ENCODE measurements at places on chromosomes 6 and 20.

DNA sequence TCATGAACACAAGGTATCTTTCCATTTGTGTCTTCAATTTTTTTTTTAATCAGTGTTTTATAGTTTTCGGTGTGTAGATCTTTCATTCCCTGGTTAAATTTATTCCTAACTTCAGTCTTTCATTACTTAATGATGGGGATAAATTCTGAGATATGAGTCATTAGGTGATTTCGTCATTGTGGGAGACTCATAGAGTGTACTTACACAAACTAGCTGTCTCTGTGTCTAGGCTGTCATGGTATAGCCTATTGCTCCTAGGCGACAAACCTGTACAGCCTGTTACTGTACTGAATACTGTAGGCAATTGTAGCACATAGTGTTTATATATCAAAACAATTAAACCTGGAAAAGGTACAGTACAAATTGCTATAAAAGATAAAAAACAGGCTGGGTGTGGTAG lies 42.1 kb downstream of the SMAP1 start:
- no peak for DNase-seq

GRCh38 chr6:139019722-139020121 lies 8.8 kb upstream of the ABRACL start:
- no peak for DNase-seq

- DNase-seq, result no peak
These were observed 191.4 kb upstream of the FAM83B start for GRCh38 chr6:54655162-54655561.

DNA sequence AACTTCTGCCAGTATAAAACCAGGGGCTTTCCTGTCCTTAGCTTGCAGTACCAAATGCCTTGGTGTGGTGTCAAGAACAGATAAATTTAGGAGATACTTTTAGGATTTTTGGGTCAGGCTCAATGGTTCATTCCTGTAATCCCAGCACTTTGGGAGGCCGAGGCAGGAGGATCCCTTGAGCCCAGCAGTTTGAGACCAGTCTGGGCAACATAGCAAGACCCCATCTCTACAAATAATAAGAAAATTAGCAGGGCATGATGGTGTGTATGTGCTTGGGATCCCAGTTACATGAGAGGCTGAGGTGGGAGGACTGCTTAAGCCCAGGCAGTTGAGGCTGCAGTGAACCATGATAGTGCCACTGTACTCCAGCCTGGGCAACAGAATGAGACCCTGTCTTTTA lies 3.2 kb upstream of the ZBTB12 start:
- no peak for DNase-seq

GRCh38 chr6:100461278-100461916 lies 3.3 kb downstream of the SIM1 start:
- DNase-seq, result no peak

DNA sequence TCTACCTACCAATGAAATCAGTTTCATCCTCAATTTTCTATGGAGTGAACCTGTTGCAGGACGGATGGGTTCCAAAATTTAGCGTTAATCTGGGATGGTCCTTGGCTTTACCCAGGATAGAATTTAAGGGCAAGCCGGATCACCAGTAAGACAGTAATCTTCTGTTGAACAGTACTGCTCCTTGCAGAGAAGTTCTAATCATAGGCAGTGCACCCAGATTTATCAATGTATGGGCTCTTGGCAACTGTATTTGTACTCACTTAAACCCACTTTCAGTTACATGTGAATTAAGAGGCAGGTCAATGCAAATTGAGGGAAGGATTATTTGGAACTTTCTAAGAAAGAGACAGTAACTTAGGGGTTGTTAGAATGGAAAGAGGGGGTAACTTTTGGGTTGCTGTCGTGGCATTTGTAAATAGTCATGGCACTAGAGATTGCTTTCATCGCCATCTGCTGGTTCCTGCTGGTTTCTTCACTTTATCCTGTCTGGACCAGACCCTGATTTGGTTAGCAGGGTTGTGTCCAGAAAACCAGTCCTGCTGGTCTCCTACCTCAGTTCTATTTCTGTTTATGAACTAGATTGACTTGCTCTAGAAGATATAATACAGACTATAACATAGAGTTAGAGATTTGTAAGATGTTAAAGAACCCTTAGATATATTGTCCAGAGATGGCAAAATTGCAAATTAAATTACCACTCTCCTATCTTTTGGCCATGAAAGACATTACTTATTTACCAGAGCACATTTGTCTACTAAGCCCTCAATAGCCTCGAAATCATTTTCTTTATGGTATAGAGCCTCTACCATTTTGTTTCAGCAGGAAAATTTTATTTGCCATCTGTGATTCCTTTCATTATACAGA lies 646.3 kb downstream of the UTRN start:
- DNase-seq, result no peak

DNA sequence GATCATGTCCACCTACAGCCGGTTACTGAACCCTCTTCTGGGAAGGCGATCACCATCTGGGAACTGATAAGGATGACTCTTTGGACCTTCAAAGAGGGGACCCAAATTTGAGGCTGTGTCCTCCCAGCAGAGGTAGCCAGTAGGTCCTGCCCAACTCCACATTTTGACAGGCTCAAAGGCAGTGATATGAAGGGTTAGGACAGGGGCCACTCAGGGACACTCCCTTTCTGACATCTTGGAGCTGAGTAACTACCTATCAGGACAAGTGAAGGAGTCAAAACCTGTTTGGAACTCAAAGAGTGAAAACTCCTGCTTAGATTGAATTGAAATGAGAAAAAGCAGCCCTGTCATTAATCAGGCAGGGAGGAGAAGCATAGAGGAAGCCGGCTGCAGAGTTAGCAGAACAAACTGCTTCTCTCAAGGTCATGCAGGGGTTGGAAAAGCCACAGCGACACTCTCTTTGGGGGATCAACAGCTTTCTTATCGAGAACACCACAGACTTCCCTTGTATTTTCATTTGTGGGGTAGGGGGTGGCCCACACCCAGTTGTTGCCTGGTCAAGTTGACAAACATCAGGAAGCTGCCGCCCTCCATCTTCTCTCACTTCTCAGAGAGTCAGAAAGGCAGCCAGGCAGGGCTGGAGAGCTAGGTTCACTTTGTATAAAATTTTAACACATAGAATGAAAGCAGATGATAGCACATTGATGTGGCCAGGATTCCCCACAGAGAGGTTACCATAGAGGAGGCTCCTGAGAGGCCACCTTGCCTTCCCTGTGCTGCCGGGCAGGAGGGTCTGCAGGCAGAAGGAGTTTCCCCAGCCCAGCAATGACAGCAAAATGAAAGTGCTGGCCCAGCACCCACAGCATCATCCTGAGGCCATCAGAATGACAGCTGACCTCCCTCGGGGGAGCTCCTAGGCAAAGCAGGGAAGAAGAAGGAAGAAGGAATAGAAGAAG lies 47.6 kb downstream of the AGPAT4 start:
- DNase-seq, result no peak

GRCh38 chr6:168860987-168861386 lies 392.7 kb downstream of the THBS2 start:
- no peak for DNase-seq

GRCh38 chr6:112214739-112215269 lies 39.6 kb downstream of the LAMA4 start:
- no peak for DNase-seq

- DNase-seq, result no peak
These were observed 747.8 kb downstream of the PTPRT start for GRCh38 chr20:42441864-42442331.

GRCh38 chr20:6707321-6707831 lies 60.1 kb upstream of the BMP2 start:
- no peak for DNase-seq

DNA sequence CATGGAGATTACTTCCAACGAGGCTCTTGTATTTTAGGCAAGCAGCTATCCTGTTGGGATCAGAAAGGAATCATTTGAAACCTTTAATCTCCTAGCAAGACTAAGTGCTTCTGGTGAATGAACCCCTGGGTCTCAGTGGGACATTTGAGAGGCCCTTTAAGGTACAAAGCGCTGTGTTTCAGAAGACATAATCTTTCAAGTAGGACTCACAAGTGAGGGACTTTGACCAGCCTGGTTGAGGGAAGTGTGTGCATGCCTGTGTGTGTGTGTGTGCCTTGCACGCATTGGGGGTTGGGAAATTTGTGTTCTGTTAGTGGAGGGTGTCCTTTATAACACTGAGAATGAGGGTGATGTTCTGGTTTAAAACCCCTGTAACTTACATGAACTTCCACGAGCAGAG lies 64.4 kb upstream of the KCNG1 start:
- no peak for DNase-seq
